ENCODE measurements at places on chromosomes 3 and 15.

- no peak for DNase-seq
Measured at GRCh38 chr3:12300137-12300536, 11.3 kb downstream of the PPARG start.

DNA sequence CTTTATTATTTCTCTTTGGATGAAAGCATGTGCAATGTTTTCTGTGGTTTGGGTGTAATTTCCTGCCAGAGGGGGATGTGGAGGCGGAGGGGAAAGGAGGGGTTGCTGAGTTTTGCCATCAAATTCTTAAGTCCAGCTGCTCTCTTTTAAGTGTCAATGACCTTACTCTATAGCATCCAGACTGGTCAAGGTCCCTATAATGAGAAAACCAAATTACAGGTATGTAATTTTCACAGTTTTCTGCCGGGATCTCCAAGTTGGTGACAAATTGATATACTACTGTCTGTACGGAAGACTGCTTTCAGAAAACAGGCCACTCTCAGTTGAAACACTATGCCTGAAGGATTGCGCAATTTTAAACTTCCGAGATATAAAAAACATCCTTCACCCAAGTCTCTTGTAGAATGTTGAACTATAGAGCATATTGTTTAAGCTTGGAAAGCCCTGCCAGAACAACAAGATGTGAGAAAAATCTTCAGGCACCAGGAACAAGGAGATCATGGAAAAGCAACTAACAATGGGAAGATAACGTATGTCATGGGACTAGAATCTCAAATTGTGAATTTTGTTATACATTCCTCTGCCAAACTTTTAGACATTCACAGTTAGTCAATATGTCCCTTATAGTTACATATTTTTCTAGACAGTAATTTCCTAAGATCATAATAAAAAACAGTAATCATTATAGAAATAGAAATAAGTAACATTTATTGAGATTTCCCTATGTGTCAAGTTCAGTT, 300.7 kb upstream of the SATB1 start:
- DNase-seq: no peak

- no peak for DNase-seq
Measured at GRCh38 chr3:112498914-112499711, at the start of gene BTLA. BTLA (minus strand) TSS chr3:112499472; CDS start chr3:112499358, 114 bp downstream.

DNA sequence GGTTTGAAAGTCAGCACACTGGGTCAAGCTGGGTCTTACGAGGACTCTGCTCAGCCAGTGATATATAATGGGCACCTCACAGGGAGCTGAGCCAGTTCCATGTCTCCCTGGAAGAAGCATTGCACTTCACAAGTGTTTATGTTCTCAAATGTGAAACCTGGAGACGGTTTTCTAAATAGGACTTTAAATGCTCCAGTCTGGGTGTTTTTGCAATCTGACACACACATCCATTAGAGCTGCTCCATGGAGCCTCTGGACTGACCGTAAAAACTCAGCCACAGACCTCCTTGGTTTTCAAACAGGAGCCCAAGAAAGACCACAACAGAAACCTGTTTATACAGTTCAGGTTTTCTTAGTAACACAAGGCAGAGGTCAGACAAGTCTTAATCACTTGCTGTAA, 201.3 kb upstream of the LRIG1 start:
- peak; percentile 26 for DNase-seq

- no peak for DNase-seq
Measured at GRCh38 chr3:123317716-123318115, 116.0 kb downstream of the SEC22A start.

DNA sequence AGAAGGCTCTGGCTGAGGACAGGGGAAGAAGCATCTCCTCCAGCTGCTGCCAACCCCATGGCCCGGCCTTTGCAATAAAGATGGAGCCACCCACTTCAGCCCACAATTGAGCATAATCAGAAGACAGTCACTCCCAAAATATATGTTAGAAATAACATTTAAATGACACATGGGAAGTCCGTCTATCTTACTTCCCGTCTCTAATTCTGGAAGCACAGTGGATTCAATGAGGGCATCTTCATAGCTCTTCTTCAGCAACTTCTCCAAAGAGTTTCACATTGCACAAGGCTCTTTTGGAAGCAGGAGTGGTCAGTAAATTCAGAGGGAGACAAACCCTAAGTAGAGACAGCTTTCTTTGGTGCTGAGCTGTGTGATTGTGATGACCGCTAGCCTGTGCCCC, 67.0 kb upstream of the SEC61A1 start:
- no peak for DNase-seq

DNA sequence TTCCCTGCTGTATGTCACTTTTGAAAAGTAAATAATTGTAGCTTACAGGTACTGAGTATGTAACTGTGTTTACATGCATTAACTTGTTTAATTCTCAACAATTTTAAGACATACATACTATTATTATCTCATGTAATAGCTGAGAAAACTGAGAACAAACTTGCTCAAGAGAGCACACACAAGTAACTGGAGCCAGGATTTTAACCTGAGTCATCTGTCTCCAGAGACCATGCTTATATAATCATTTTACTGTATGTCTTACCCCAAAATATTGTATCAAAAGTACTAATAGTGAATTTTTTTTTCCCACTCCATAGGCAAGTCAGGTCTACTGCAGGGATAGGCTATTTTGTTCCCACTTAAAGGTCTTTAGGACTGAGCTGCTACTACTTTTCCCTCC, 95.4 kb downstream of the FEZF2 start:
- DNase-seq: no peak

- DNase-seq: peak; percentile 66
Measured at GRCh38 chr3:188978421-188979171, 193.2 kb upstream of the TPRG1 start.

GRCh38 chr15:28955160-28955992, 69.6 kb downstream of the APBA2 start:
- DNase-seq: peak; percentile 83

DNA sequence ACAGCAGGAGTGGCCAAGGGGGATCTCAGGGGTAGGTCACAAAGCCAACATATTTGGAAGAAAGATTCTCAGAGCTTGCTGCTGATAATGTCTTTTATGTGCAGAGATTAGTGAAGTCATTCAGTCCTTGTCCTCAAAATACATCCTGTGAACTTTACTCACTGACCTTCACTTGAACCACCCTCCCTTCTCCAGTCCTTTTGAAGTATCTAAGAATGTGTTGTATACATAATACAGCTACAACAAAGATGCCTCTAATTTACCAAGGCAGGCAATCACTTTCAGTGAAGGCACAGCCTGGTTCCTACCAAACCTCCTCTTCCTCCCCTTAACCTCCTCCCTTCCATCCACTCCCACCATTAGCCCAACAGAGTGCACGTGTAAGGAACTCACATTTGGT, 38.3 kb downstream of the ETV5 start:
- DNase-seq: no peak

GRCh38 chr3:72961752-72962151, 34.9 kb upstream of the PPP4R2 start:
- DNase-seq: no peak

DNA sequence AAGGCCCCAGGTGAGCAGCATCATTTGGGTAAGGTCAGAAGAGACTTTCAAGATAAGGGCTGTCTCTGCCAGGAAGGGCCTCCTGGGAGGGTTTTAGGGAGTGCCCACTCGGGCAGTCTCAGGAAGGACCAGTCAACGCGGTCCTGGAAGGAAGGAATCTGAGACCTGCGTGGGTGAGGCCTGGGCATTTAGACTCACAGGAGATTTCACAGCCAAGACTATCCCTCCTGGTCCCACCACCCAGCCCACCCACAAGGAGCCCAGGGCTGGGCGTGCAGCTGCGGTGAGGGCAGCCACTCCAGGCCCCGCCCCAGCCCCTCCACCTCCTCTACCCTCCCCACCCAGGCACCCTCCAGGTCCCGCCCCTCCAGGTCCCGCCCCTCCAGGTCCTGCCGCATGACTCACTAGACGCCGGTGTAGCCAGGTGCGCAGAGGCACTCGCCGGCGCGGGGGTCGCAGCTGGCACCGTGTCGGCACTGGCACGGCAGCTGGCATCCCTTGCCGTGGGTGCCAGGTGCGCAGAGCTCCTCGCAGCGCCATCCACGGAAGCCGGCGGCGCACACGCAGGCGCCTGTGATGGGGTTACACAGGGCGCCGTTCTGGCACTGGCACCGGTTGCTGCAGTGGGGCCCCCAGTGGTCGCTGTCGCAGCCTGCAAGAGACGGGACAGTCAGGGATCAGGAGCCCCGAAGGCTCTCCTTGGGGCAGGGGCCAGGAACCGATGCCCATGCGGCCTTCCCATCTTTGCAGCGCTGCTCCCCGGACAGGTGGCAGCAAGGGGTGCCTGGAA, 112.7 kb downstream of the RAB11A start:
- no peak for DNase-seq

DNA sequence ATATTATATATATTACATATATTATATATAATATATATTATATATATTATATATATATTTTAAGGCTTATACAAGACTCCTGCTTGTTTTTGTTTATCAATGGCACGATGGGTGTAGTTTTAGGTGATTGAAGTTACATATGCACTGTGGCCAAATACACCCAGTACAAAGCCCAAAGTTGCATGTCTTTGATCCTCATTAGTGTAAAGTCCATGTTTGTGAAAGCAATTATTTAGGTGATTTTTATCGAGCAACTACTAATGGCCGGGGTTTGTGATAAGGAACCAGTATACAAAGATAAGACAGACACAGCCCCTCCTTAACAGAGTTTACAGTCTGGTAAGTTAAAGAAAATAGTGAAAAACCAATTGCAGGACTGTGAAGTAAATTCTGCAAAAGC, 154.3 kb downstream of the CHDH start:
- DNase-seq: no peak

DNA sequence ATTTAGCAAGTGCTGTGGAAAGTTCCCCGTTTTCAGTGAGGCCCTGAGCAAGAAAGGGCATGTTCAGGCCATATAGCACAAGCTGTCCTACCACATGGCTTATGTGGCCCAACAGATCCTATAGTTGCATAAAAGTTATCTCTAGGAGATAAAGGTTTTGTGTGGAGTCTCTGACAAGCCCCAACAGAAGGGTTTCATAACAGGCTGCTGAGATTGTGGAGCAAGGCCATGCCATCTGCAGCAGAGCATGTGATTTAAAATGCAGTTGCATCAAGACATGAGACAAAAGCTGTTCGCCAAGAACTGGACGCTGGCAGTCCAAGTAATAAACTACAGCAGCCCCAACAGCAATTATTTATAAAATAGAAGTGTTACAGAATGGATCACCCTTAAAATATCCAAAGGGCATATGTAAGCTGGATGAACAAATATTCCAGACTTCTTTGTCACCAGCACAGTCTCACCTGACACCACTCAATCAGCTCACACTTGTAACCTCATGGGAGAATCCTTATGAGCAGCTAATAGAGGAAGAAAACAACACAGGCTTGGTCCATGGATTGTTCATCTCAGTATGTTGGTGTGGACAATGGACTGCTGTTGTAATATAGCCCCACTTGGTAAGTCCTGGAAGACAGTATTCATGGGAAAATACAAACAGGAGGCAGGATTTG, 14.4 kb upstream of the CLDN1 start:
- DNase-seq: no peak

- no peak for DNase-seq
Measured at GRCh38 chr15:79132770-79133169, 42.2 kb upstream of the RASGRF1 start.

GRCh38 chr3:38721207-38721772, 71.8 kb upstream of the SCN5A start:
- no peak for DNase-seq

Measured in astrocyte of the cerebellum (primary cell).